ENCODE measurements at places on chromosomes 16 and 17.
A peak's percentile ranks its signal among the peaks of the same experiment; 100 is the strongest.

DNA sequence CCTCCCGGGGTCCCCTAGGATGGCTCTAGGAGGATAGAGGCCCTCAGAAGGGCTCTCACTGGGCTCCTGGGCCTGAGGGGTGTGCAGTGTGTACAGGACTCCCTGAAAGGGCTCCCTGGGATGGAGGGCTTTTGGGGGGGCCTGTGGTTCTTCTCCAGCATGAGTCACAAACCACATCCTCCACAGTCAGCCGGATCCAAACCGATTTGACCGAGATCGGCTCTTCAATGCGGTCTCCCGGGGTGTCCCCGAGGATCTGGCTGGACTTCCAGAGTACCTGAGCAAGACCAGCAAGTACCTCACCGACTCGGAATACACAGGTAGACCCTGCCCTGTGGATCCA lies 4.5 kb downstream of the TRPV2 start:
- peak; percentile 74 for DNase-seq

GRCh38 chr17:27824745-27825144 lies 24.4 kb upstream of the NOS2 start:
- no peak for DNase-seq

DNA sequence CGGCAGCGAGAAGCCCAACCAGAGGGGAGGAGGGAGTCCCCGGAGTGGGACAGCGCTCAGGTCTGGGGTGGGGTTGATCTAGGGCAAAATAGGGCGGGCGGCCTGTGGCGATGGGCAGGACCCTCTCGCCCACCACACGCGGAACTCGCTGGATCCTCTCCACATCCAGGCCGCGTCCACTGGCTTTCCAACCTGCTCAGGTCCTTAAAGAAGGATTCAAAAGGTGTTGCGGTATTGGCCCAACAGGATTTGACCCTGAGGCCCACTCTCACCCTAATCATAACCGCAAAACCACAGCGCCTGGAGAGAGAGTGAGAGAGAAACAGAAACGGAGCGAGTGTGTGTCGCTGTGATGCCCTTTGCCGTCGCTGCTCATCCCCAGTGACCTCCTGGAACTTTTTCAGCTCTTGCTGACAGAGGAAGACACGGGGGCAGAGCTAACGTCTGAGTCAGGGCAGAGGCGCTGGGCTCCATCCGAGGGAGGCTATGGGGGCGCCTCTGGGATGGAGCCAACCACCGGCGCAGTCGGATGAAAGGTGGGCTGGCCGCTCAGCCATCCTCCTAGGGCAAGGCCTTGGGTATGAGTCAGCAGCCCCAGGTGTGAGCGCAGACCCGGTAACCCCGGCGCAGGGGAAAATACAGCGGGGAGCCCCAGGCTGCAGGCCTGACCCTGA lies 16.7 kb upstream of the OR1F1 start:
- peak; percentile 79 for DNase-seq

- no peak for DNase-seq
Measured at GRCh38 chr16:80012586-80012985, 412.0 kb upstream of the MAF start.

DNA sequence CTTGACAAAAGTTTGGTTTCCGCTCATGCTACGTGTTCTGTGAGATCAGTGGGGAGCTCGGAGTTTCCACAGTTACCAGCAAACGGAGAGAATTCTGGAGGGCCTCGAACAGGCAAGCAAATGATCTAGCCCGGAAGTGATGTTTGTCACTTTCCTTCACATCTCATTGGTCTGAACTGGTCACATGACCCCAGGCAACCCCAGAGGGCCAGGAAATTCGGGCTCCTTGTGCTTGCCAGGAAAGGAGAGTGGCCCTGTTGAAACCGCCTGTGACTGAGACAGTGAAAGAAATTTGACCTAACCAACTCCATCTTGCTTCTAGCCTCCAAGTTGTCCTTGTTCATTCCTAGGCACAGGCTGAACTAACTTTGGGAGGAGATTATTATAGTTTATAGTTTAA lies 23.0 kb downstream of the SPPL2C start:
- no peak for DNase-seq

DNA sequence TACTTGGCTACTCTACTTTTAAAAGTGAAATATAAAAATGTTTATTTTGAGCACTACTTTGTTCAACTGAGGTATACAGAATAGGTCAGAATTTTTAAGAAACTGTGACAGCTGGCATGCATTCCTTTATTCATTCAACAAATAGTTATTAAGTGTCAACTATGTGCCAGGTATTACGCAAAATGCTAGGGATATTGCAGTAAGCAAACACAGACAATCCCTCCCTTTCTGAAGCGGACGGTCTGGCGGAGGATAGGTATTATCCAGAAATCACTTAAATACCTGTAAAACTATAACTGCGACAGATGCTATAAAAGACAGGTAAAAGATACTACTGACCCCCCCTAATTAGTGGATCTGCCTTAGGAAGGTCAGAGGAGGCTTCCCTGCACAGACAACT lies 26.1 kb downstream of the METTL16 start:
- no peak for DNase-seq

DNA sequence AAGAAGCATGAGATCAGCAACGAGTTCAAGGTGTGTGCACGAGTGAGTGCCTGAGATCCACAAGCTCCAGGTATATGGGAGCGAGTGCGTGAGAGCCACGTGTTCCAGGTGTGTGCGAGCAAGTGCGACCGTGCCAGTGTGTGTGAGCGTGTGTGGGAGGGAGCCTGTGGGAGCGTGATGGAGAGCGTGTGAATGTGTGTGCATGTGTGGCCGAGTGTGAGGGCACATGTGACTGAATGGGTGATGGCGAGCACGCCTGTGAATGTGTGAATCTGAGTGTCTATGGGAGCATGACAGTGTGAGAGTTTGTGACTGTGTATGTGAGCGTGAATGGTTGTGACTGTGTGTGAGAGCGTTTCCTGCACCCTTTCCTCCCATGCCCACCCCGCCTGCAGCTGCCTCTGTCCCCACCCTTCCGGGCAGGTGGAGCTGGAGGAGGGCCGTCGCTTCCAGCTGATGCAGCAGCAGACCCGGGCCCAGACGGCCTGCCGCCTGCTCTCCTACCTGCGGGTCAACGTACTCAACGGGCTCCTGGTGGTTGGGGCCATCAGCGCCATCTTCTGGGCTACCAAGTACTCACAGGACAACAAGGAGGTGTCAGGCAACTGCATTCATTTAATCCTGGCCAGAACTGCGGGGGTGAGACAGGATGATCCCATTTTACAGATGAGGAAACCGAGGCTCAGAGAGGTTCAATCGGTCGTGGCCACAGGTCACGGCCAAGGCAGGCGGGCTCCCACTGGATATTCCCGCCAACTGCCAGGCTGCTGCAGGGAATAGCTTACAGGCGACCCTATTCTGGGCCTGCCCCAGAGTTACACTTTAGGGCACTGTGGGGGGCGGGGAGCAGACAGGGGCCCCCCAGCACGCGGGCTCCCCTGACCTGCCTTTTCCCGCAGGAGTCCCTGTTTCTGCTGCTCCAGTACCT lies 3.7 kb downstream of the TMC8 start:
- DNase-seq = peak; percentile 85

- DNase-seq = no peak
Measured at GRCh38 chr17:71933306-71933705, 187.5 kb upstream of the SOX9 start.

GRCh38 chr16:77963185-77964044 lies 58.9 kb upstream of the CLEC3A start:
- DNase-seq = no peak

DNA sequence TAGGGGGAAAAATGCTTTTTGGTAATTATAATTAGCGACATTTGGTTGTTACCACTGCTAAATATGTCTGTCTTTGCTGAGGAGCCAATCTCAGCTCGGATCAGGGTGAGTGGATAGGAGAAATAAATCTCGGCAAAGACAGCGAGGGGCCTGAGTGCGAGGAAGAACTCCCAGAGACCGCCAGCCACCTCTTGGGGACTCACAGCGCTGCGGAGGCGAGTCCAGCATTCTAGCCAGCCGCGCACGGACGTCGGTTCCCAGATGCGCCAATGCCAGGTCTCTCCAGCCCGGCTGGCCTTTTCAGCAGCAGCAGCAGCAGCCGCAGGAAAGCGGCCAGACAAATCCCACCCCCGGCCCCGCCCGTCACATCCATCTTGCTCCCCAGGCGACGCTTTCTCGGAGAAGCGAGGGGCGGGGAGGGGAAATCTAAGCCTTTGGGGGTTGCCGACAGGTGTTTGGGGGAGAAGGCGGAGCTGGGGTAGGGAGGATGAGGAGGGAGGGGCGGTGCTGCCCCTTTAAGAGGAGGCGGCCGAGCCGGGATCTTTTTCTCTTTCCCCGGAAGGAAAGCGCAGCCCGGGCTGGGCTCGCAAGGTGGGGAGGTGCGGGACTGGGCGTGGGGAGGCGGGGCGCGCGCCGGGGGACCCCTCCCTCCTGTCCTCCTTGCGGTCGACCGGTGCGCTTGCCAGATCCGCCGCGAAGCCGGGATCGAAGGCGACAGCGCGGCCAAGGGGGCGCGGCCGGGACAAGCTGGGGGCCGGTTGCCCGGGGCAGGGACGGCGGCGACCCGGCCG lies at the start of gene ITGA3:
Gene ITGA3, plus strand, starts transcription at position 685 of the 791 bp plus-strand sequence. CDS start 330 bp downstream, outside the sequence.
- peak; percentile 73 for DNase-seq

GRCh38 chr17:58527306-58527705 lies 12.9 kb upstream of the MTMR4 start:
- no peak for DNase-seq

DNA sequence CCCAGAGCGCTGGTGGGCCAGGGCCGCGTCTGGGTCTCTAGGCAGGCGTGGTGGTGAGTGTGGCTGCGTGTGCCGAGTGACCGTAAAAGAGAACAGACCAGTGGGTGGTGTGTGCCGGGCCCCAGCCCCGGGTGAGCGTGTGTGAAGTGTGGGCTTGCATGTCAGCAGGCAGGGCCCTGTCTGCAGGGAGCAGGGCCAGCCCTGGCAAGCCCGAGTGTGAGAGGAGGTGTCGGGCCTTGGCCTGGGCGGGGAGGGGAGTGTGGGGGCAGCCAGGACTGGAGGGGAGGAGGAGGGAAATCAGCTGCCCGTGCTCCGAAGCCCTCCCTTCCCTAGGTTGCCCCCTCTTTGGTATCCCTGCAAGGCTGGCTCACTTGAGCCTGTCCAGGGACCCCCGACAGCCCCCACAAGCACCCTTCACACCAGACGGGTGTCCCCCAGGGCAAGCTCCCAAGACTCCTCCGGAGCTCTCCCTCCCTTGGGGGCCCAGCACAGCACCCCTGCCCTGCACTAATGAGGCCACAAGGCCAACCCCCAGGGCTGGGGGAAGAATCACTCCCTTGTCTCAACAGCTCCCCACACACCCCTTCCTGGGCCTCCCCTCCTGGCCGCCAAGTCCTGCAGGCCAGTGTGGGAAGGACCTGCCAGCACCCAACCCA lies 1.9 kb downstream of the USH1G start:
- no peak for DNase-seq

DNA sequence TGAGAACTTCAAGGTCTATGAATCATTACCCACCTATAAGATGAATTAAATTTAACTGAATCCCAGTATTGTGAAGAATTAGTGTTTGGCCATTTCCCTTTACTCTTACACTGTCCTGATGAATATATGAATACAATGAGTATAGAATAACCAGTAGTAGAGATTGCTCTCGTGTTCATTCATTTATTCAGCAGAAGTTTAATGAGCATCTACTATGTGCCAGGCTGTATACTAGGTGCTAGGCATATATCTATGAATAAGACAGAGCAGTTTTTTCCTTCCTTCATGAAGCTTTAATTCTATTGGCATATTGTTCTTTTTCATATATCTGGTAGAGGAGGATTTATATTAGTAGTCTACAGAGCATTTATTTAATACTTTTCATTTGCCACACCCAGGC lies 6.0 kb downstream of the GOSR1 start:
- no peak for DNase-seq

DNA sequence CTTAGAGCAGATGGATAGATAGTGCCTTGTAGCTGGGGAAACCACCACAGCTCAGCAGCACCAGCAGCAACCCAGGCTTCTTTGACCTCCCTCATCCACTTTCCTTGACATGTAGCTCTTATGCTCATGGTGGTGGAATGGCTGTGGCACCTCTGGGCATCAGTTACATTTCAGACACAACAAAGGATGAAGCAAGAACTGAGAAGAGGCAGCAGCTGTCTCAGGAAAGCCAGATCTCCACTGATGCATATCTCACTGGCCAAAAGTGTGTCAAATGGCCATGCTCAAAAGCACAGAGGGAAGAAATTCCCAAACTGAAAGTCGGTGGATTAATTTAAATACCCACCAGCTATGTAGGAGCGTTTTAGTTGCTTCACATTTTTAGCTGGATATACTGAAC lies 671.4 kb upstream of the SALL1 start:
- no peak for DNase-seq

DNA sequence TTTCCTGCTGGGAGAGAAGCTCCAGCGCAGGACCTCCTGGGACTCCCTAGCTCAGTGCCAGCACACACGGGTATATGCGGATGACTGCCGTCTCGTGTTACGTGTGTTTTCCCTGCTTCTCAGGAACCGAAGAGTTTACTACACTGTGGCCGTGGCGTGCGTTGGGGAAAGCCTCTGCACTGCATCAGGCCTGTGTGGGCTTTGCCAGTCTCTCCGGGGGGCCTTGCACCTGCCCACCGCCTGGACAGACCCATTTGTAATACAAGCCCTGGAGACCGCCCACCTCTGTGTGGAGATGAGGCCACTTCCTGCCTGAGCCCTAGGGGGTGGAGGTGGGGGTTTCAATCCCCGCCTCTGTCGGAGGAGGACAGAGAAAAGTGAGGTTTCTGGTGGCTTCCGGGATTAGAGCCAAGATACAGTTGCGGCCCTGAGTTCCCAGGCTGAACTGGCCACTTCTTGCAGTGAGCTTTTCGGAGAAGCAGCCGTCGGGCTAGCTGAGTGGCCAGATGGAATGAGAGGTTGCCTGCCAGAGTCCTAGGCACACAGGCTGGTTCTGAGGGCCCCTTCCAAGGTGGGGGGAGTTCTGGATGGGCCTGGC lies 43.4 kb upstream of the GSE1 start:
- DNase-seq = peak; percentile 67

DNA sequence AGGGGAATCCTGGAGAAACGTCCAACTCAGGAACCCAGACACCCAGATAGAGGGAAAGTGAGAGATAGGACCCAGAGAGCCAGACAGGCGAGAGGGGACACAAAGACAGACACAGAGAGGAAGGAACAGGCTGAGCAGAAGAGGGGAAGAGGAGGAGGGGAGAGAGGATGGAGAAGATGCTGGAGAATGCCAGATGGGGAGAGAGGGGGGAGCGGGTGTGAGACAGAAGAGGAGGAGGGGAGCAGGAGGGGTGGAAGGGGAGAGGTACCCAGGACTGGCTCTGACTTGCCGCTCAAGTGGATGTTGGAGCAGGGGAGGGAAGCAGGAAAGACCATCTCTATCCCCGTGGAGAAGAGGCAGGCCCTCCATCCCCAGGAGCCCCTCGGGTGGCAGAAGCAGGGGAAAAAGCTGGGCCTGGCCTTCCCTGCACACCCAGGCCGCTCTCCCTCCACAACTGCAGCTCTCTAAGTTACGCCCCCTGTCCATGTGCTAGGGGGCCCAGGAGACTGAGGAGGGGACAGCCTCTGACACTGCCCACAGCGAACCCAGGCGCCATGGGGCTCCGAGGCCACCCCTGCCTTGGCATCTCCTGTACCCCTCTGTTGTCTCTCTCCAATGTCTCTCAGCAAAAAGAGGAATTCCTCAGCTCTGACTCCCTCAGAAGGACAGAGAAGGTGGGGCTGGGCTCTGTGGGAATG lies 4.8 kb downstream of the PPP1R9B start:
- no peak for DNase-seq

- DNase-seq = no peak
Measured at GRCh38 chr17:45729294-45729907, 54.7 kb upstream of the CRHR1 start.
